ENCODE measurements at places on chromosomes 1 and 21.
A peak's percentile ranks its signal among the peaks of the same experiment; 100 is the strongest.

GRCh38 chr1:233357595-233358397 is 30.3 kb downstream of the MAP3K21 start:
- no peak for DNase-seq

DNA sequence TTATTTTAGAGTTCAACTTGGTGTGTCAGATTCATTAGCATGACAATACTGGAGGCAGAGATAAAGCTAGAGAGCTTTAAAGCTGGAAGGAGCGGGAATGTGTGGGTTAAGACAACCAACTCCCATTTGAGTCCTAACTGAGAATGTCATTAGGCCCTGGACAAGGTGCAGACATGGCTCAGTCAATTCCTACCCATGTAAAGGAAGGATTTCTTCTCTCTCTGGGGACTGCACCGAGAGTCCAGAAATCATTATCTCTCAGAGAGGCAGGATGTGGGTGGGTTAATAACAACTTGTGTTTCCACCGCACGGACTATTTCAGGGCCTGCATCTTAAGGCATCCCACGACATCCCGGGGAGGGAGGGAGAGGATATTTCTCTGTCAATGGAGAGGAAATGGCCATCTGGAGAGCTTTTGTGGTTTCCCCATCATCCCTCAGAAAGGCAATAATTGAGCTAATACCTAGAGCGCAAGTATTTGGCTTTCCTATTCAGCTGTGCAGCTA is 46.7 kb upstream of the SARS1 start:
- no peak for DNase-seq

GRCh38 chr1:53470155-53470554 is 11.0 kb downstream of the DMRTB1 start:
- no peak for DNase-seq

DNA sequence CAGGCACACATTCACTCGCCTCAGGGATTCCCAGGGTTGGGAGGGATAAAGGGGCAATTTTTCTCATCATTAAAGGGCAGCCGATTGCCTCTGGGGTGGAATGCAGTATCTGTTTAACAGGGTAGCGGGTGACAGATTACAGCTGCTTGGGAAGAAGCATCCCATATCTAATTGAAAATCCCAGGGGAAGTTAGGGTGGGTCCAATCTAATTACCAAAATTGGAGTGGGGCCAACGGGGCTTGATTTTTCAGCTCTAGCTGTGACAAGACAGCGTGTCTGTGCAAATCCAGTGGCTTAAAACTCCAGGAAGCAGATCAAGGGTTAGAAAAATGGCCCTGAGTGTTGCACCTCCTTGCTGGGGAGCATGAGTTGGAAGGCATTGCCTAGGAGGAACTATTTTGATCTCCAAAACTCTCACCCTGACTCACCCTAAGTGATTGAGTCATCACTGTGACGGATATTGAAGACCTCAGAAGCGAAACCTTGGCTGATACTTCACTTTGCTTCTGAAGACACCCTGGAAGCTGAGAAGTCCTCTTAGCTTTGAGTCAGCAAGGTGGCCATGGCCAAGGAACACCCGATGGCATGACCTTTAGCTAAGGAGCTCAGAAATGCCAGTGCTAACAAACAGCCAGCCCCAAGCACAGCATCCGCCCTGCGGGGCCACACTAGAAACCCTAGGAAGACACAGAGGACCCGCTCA is 46.0 kb downstream of the GRHL3 start:
- DNase-seq, result no peak

- DNase-seq, result peak; percentile 32
Observed at GRCh38 chr1:6447818-6448748, 17.9 kb downstream of the TNFRSF25 start.

- DNase-seq, result no peak
Observed at GRCh38 chr1:60747353-60747752, 335.0 kb upstream of the NFIA start.

- DNase-seq, result no peak
Observed at GRCh38 chr21:14121719-14122118, 89.0 kb downstream of the LIPI start.

DNA sequence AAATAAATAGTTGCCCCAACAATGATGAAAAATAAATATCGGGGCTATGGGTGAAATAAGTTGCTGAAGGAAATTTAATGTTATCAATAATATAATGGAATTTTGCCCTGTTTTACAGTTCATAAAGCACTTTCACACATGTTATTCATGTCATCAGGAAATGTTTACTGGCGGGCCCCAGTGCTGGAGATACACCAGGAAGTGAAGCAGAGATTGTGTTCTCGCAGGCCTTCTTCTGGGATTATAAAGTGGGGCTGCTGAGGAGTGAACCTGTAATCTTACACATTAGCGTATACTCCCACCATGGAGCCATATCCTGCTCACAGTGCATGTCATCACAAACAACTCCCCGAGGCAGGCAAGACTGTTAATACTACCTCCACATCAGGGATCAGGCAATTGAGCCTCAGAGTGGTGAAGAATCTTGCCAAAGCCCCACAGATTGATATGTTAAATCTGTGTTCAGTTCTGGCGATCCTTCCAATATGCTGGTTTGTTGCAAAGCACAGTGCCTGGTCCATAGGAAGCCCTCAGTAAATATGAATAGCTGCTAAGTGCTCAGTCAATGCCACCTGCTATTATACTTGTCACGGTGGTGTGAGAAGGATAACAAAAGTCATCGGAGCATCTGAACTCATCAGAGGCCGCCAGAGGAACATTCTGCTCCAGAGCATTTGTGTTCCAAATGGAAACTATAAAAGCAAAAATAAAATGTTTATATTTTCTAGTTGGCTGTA is 104.4 kb upstream of the UBE2U start:
- no peak for DNase-seq

DNA sequence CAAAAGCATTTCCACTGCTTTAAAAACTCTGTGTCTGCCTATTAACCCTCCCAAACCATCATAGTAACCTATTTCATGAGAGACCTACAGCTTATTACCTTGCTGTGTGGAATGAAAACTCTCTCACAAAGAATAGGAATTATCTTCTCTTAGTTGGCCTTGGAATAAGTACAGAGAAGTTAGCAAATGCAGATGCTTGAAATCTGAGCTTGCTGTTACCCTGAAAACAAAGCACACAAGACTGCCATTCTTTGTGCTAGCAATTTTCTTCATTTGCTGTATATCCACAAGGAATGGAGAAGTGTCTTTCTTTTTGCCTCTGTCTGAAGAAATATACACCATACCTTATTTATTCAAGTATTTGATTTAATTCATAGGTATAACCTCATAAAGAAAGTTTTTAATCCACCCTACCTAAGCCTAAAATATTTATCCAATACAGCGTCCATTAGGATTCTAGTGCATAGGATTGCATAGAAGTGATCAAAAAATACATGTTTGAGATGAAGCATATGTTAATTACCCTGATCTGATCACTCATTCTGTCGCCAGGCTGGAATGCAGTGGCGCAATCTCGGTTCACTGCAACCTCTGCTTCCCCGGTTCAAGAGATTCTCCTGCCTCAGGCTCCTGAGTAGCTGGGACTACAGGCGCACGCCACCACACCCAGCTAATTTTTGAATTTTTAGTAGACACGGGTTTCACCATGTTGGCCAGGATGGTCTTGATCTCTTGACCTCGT is 451.1 kb downstream of the LTN1 start:
- DNase-seq, result no peak

DNA sequence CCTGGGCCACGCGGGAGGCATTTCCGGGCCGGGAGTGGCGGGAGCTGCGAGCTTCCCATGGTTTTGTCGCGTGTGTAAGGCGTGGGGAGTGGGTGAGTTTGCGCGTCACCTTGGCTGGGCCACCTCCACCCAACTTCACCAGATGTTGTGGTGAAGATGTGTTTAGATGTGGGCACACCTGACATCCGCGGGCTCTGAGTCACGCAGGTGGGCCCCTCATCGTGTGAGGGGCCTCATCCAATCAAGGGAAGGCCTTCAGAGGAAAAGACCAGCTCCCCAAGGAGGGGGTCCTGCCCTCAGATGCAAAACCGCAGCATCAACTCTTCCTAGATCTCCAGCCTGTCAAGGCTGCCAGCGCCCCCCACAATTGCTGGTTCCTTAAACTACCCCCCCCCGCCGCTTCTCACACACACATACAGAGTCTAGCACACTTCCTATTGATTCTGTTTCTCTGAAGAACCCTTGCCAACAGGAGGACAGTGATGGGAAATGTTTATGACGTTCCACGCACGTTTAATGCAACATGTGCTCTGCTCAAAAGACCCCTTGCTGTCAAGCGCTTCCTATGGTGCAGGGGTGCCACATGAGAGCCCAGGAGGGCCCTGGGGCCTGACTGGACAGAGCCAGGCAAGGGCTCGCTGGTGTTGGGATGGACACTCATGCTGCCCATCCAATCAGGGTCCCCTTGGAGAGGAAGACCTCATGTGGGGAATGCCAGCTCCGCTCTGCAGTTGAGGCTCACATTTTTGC is 11.9 kb downstream of the ACTRT2 start:
- no peak for DNase-seq

- no peak for DNase-seq
Observed at GRCh38 chr1:184929711-184930202, 44.6 kb downstream of the NIBAN1 start.

DNA sequence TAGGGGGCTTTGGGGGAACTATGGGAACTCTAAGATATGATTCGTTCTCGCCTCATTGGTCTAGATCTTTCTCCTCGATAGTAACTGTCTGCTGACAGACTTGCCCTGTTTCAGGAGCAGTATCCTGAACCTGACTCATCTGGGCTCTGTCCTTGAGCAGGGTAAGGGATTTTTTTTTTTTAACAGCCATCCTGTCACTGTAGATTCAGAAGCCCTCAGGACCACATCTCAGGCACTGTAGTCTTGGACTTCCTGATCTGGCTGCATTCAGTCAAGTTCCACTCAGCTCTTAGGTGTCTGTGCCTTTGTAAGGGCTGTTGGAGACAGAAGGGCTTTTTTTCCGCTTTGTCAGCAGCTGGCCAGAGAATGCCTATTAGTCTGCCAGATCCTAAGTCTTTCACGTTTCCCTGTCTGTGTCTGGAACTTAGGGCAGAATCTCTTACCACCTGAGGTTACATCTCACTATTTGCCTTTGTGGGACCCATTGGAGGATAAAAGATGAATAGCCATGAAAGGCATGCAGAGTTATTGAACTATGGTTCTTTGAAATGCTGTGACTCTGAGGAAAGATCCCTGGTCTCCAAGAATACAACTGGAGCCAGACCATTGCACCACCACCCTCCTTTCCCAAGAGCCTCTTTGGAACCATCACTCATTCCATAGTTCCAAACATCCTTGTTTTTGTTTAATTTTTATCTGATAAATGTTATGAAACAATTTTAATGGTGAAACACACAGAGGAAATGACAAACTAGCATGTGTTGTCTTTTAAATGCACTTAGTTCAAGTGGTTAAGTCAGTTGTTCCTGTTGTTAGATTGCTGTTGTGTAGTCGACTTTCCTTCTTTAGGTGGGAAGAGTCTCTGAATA is 49.7 kb upstream of the MACF1 start:
- no peak for DNase-seq

- DNase-seq, result no peak
Observed at GRCh38 chr1:234944439-234945344, 183.9 kb downstream of the TOMM20 start.

DNA sequence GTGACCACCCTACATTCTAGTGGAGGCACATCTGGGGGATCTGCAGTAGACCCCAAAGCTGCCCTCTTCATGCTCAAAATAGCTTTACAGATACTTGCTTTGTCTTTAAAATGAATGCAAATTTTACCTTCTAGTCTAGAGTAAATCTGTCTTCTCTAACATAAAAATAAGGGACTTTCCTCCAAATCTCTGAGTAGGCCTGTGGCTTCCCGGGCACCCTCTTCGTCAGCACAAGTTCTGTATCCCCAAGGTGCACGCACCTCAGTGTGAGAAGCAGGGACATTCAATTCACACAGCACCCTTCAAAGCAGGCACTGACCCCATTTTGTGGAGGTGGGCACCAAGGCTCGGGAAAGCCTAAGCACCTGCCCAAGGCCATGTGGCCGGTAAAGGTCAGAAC is 19.0 kb downstream of the MEF2D start:
- DNase-seq, result no peak

DNA sequence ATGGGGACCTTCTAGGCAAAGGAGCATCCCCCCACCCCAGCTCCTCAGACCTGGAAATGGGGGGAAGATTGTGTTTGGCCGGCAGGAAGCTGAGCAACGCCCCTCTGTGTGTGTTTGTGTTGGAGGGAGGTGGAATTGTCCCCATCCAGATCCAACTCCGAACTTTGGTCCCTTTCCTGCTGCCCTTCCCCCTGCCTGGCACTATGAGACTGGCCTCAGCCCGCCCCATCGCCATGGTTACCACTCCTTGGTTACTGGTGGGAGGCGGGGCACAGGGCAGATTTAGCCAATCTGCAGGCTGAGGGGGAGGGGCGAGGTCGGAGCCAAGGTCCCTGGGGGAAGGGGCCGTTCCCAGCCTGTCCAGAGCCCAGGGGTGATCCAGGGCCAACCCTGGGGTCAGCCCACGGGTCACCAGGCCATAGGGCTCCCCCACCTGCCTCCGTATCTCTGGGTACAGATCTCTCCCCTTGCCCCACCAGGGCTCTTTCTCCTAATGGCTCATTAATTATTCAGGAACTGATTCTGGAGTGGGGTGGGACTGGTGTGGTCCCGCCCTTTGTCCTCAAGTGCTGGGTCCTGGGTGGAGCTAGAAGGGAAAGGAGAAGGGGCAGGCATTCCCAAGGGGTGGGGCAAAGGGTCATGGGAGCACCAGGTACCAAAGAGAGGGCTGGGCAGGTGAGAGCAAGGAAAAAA is 15.2 kb downstream of the PTPRF start:
- no peak for DNase-seq

- no peak for DNase-seq
Observed at GRCh38 chr1:76340056-76340455, 265.5 kb downstream of the ST6GALNAC3 start.

DNA sequence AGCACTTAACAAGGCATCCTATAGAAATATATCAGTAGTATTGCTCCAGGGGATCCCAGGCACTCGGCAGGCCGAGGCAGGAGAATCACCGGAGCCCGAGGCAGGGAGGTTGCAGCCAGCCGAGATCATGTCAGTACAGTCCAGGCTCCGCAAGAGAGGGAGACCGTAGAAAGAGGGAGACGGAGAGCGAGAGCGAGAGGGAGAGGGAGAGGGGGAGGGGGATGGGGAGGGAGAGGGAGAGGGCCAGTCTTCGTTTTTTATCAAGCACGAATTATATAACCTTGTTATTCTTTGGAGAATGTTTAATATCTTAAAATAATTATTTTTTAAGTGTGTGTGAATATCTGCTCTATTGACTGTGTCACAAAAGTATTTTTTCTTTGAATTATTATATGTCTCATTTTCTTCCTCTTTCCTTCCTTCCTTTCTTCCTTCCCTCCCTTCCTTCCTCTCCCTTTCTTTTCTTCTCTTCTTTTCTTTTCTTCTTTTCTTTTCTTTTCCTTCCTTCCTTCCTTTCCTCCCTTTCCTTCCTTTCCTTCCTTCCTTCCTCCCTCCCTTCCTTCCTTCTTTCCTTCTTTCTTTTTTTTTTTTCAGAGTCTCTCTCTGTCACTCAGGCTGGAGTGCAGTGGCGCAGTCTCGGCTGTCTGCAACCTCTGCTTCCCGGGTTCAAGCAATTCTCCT is 233.7 kb downstream of the SRGAP2C start:
- no peak for DNase-seq

- no peak for DNase-seq
Observed at GRCh38 chr1:50155541-50155940, 46.8 kb downstream of the ELAVL4 start.
